ENCODE measurements at places on chromosomes 16 and 17.

DNA sequence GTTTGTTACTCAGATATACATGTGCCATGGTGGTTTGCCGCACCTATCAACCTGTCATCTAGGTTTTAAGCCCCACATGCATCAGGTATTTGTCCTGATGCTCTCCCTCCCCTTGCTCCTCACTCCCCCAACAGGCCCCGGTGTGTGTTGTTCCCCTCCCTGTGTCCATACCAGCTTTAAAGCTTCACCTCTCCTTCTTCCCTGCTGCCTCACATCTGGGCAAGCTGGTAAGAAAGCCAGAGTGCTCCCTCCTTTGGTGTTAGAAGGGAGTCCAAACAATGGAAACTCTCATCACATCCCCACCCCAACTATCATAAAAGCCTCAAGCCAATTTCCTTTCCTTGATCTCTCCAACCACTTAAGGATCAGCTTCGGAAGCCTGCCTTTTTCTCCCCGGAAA is 1115.6 kb upstream of the GOT2 start:
- DNase-seq: no peak

- DNase-seq: no peak
Observed at GRCh38 chr17:45009676-45010467, 41.6 kb downstream of the DCAKD start.

DNA sequence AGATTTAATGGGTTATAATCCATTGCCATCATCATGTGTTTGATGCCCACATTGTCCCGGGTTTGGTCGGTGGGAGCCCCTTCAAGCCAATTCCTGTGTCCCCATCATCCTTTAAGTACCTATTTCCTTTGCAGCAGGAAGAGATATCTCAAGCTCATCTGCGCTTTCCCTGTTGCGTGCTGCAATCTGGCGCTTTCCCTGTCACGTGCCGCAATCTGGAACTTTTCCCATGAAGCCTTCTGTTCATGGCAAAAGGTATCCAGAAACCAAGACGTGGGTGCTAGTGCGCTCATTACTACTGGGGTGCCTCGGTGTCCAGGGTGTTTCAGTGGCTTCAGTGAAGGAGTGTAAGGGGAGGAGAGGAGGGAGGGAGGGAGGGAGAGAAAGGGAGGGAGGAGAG is 174.6 kb upstream of the ZNF469 start:
- no peak for DNase-seq

DNA sequence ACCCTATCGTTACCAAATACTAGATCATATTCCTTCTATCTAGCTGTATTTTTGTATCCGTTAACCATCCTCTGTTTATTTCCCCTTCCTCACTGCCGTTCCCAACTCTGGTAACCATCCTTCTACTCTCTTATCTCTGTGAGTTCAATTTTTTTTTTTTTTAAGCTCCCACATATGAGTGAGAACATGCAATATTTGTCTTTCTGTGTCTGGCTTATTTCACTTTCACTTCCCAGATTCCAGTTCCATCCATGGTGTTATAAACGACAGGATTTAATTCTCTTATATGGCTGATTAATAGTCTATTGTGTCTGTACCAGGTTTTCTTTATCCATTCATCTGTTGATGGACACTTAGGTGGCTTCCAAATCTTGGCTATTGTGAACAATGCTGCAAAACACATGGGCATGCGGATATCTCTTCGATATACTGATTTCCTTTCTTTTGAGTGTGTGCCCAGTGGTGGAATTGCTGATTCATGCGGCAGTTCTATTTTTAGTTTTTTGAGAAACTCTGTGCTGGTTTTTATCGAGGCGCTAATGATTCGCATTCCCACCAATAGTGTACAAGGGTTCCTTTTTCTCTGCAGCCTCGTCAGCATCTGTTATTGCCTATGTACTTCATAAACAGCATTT is 599.6 kb downstream of the TMEM114 start:
- no peak for DNase-seq

DNA sequence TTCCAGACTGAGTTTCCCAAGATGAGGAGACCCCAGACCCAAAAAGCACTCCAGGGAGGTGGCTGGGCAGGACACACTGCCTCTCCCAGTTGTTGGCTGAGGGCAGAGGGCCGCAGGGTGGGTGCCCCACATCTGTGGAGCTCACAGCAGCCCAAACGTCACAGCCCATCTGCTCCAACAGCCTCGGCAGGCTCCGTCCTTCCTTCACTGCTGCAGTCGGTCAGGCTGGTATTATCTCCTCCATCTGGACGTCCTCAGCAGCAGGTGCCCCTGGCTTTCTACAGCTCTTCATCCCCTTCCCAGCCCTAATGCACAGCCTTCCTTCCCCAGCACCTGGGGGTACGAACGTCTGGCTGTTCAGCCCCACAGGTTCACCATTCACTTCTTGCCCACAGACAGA is 55.2 kb downstream of the PRMT7 start:
- DNase-seq: no peak

DNA sequence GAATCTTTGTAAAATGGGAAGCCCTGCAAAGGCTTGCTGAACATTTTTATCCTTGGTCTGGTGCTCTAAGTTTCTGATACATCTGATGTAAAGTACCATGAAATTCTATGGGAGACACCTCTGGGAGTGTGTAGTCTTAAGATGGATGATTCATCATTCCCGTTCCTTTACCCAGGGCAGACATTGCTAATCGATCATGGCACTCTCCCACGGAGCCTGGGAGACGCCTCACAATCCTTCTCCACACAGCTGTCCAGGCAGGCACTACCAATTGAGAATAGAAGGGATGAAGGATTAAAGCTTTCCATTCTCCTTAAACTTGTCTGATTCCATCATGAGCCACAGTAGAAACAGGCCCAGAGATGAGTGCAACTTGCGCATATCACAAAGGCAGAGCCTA is 144.8 kb downstream of the GSG1L start:
- no peak for DNase-seq

DNA sequence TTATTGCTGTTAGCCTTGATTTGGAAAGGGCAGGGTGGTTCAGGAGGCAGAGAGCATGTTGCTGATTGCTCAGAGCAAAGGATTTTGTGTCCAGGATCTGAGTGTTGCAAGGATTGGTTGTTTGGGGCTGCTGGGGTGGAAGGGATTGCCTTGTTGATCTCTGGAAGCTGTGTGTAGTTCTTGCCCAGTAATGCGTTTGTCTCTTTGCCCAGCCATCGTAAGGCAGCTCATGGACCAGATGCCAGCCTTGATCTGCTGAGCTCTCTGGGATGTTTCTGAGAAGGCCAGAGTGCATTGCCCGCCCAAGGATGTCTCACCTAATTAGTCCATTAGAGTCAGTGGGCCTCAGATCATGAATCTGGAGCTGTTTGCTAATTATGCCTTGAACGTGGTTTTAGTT is 33.6 kb downstream of the NKD1 start:
- no peak for DNase-seq

DNA sequence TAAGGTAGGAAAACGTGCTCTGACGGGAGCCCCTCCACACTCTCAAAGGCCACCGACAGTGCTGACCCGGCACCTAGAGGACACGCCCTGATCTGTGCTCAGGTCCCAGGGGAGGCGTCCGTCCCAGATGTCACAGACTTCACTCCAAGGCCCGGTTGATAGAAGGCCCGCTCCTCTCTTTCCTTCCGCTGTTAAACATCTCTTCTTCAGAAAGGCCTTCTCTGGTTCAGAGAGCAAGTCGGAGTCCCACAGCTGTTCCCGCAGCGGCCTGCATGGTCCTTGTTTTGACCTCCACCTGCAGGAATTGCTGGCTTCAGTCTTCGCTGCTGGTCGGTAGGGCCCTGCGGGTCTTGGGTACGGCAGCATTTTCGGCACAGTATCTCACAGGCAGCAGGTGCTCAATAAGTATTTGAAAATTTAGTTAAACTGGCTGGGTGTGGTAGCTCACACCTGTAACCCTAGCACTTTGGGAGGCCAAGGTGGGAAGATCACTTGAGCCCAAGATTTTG is 88.5 kb downstream of the MRC2 start:
- DNase-seq: no peak

DNA sequence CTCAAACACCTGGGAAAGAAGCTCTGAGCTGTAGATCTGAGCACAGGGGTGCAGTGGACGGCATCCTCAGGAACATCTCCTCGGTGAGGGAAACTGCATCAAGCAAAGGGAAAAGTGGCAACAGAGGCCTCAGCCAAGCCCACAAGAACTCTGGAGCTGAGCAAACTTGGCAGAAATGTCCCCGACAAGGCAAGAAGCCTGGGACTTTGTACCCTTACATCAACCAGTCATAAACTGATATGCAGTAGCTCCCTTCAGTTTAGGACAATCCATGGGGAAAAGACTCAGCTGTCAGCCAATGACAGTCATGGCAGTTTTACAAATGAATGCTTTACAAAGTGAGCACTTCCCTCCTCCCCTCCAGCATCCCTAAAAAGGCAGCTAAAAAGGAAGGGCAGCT is 210.0 kb upstream of the DYNLRB2 start:
- DNase-seq: no peak

DNA sequence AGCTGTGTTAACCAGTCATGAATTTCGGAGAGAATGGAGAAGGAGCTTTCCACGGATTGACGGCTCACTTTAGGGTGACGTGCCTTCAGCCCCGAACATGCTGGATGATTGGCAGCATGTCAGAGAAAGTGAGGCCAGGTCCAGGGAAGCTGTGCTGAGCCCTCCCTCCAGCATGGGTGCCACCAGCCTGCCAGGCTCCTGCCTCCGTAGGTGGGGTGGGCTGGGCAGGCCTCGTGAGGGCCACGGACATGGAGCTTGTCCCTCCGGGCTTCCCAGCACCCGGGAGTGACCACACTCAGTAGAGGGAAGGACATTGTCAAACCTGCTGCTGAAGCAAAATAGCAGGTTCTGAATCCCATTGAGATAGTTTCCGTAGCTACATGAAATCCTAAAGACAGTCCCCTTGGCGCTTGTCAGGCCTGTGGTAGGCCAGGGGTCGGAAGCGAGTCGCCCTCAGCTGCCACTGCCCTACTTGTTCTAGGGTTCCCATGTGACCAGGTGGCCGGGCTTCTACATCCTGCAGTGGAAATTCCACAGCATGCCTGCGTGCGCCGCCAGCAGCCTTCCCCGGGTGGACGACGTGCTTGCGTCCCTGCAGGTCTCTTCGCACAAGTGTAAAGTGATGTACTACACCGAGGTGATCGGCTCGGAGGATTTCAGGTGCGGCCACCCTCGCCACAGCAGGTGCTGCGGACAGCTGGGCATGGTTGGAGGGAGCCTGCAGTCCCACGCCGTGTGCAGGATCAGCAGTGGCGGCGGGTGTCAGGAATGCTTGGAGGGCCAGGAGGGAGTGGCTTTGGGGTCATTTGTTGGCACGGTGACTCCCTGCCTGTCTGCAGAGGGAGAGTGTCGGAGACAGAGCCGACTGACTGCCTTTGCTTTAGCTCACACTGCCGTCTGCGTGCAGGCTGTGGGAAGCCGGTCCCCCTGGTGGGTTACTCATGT is 72.3 kb downstream of the SEC14L1 start:
- no peak for DNase-seq

DNA sequence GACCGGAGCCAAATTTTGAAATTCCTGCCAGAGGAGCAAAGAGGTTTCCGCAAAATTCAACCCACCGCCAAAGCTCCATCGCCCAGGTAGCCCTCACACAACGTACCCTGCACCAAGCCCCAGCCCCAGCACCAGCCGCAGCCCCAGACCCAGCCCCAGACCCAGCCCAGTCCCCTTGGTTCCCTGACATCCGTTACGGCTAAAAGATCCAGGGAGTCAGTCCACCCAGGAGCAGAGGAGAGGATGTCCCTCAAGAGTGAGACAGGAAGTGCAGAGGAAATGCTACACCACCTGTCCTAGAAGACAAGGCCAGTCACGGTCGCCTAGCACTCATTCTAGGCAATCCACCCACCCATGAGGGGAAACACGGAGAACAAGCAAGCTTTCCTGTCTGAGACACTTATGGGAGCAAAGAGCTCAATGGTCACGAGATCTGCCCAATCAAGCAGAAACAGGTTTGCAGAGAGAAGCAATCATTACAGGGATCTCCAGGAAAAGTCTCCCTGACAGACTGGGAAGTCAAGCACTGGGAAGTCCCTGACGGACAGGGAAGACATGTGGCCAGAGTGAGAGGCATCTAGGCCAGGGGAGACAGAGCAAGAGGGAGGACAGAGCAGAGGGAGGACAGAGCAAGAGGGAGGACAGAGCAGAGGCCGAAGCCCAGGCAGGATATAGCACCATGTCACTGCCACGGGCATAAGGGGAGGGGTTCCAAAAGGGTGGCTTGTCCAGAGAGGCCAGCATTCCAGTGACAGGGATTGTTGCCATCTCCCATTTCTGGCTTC is 15.0 kb upstream of the KCNJ18 start:
- DNase-seq: no peak

GRCh38 chr17:27306276-27306835 is 12.4 kb downstream of the WSB1 start:
- no peak for DNase-seq

GRCh38 chr16:85033171-85033570 is 5.6 kb downstream of the KIAA0513 start:
- DNase-seq: no peak

GRCh38 chr16:15981382-15981781 is 32.0 kb downstream of the ABCC1 start:
- DNase-seq: no peak

DNA sequence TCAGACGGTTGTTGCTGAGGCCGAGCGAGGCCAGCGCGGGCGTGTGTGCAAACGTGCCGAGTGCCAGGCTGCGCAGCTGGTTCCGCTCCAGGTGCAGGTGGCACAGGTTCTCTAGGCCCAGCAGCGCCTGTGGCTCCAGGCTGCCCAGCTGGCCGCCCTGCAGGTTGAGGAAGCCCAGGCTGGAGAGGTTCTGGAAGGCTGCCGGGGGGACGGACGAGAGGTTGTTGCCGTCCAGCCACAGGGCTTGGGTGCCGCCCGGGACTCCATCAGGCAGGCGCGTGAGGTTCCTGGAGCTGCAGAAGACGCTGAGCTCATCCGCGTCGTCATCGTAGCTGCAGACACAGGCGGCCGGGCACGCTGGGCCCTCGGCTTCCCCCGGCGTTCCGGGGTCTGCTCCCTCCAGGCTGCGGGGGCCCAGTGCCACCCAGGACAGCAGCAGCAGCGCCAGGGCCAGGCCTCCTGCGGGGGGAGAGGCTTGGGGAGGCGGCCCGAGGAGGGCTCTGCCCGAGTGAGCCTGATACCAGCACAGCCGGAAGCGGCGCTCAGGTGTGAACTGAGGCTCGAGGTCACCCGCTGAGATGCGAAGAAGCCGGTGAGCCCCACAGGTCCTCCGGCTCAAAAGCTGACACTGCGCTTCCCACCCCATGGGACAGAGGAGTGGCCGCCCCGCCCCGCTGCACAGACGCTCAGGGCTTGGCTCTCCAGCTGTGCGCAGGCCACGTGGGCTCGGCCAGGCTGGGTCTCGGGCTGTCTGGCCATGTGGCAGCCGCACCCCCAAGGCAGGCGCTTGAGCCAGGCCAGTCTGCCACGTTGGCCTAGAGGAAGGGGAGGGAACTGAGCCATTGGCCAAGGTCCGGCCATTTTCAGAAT is 1.3 kb downstream of the IGFALS start:
- no peak for DNase-seq

DNA sequence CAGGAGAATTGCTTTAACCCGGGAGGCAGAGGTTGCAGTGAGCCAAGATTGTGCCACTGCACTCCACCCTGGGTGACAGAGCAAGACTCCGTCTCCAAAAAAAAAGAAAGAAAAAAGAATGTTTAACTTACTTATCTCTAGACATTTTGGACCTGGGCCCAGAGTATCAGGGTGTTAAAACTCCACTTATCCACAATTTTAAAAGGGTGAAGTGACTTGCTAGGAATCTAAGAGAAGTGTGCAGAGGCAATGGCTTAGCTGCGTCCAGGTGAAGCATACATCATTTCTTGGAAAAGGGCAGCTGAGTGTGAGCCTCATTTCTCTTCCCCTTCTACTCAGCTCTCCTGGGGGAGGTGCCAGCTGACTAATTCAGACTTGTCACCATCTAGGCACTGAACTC is 25.1 kb downstream of the ALDH3A2 start:
- DNase-seq: no peak
